CD4-positive, alpha-beta T cell treated with Interferon gamma for 1 hour (primary cell): ENCODE measurements at places on chromosomes 16 and 17.

GRCh38 chr17:40974366-40974765 lies 7.6 kb upstream of the KRT39 start:
- no peak for DNase-seq

GRCh38 chr17:13413001-13413400 lies 188.7 kb downstream of the HS3ST3A1 start:
- no peak for DNase-seq

DNA sequence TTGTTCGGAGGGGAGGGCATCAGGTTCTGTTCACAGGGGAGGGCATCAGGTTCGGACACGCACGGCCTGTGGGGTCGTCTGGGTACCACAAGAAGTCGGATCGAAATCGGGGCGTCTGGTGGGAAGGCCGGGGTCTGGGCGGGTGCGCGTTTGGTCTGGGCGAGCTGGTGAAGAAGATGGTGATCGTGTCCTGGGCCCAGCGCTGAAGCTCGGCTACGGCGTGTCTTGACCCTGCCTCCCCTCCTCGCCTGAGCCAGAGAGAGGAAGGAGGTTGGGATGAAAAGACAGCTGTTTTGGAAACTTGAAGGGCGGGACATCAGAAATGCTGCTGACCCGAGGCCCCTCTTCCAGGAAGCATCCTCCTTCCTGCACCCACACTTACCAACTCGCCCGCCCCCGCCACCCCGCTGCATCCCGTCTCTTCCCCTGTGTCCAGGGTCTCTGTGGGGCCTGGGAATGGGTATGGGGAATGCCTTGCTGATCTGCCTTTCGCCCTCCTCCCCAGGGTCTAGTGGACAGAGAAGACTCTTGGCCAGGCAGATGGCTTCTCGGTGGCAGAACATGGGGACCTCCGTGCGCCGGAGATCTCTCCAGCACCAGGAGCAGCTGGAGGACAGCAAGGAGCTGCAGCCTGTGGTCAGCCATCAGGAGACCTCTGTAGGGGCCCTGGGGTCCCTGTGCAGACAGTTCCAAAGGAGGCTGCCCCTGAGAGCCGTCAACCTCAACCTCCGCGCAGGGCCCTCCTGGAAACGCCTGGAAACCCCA lies 498 bp downstream of the PIMREG start:
- no peak for DNase-seq

DNA sequence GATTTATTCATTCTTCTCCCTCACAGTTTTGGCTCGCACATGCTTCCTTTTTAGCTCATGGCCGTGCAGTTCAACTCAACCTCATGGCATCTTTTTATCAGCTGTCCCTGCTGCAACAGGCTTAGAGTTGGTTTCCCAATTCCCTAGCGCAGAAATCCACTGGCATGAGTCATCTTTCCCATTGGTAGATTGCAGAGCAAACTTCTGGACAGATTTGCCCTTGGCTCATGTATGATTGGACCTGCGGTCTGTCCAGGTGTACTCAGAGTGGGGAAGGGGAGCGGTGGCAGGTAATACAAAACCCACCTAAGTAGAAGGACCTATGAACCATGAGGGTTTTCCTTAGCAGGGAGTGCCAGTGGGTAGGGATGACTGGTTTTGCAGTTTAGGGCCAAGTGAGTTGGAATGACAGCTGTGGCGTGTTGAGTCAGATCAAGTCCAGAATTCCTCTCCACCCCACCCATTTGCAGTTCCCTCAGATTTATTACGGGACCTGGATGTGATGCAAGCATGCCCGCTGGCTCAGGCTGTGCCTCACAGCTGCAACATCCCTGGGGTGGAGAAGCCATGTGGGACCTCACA lies 584.7 kb downstream of the WWOX start:
- no peak for DNase-seq

GRCh38 chr17:10745231-10745630 lies 15.4 kb upstream of the TMEM220 start:
- no peak for DNase-seq

- DNase-seq = no peak
These were observed 37.8 kb upstream of the ADGRG1 start for GRCh38 chr16:57590654-57591085.

DNA sequence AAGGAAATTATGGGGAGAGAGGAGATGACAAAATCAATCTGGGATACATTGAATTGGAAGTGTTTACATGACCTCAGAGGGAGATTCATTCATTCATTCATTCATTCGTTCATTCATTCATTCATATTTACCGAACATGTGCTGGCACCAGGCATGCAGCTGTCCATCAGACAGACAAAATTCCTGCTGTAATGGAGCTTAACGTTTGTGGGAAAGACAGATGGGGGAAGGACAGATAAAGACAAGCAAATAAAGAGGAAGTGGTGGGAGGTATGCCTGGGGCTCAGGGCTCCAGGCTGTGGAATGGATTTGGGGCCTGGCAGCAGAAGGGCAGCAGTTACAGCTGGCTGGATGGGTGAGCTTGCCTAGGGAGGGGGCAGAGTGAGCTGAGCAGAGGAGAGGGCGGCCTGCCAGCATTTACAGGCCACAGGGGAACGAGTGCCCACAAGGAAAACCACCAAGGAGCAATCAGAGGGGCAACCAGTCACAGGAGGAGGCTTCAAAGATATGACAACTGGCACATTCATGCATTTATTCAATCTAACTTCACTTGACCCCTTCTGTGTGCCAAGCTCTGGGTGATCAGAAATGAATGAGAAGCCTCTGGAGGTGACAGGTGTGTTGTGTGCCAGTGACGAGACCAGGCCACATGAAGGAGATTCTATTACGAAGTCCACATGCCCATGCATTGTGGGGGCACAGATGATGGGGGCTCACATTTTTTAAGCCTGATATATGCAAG lies 48.5 kb downstream of the ARHGAP27 start:
- no peak for DNase-seq

- no peak for DNase-seq
These were observed 141.7 kb upstream of the C17orf78 start for GRCh38 chr17:37234106-37234505.

DNA sequence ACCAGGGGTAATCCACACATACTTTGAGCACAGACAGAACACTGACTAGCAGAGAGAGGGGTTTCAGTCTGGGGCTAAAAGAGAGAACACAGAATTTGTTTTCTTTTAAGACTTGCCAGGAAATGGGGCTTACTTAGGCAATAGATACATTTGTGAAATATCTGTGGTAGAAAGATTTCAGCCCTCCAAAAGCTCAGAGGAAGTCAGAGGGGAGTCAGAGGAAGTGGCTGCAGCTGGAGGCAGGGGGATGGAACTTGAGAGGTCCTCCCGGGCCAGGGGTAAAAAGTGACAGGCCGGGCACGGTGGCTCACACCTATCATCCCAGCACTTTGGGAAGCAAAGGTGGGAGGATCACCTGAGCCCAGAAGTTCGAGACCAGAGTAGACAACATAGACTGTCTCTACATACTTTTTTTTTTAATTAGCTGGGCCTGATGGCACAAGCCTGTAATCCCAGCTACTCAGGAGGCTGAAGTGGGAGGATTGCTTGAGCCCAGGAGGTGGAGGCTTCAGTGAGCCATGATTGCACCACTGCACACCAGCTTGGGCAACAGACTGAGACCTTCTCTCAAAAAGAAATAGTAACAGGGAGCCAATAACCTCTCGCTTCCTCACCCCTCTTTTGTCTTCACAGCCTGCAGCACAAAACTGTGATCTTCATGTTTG lies 49.9 kb downstream of the NLRC5 start:
- DNase-seq = no peak

DNA sequence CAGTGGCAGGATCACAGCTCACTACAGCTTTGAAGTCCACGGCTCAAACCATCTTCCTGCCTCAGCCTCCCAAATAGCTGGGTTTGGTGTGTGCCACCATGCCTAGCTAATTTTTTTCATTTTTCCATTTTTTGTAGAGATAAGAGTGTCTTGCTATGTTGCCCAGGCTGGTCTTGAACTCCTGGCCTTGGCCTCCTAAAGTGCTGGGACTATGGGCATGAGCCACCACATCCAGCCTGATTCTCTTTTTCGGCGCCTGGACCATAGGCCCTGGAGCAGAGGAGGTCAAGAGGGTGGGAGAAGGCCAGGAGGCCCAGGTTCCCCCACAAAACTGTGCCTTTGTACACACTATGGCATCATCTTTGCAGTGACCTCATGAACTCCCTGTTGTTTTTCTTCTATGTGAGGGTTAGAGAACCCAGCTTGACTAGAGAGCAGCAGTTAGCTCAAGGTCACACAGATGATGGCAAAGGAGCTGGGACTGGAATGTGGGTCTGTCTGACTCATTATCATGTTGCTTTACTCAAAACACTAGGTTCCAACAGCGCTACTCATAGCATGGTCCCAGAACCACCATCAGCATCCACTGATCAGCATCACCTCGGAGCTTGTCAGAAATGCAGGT lies 16.3 kb downstream of the SCN4A start:
- DNase-seq = no peak

DNA sequence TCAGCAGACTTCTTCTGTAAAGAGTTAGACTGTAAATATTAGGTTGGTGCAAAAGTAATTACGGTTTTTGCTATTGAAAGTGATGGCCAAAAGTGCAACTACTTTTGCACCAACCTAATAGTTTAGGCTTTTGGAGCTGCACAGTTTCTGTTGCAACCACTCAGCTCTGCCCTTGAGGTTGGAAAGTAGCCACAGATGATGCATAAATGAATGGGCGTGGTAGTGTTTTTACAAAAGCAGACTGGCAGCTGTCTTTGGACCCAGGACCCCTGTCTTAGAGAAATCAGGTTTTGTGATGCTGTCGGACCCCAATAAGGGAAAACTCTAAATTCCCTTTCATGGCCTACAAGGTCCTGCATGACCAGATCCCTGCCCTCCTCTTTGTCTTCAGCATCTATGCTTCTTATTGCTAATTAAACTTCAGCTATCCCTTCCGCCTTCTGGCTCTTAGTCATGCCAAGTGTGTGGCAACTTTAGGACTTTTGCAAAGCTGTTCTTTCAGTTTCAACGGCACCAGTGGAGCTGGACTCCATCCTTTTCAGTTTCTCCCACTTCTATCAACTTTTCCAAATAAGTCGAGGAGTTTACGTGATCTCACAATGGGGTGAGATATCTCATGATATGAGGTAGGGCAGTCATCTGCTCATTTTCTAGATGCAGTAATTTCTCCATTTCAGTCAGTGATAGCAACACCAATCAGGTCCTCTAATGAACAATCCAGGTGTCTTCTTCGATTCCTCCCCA lies 232.3 kb downstream of the XYLT1 start:
- DNase-seq = no peak

DNA sequence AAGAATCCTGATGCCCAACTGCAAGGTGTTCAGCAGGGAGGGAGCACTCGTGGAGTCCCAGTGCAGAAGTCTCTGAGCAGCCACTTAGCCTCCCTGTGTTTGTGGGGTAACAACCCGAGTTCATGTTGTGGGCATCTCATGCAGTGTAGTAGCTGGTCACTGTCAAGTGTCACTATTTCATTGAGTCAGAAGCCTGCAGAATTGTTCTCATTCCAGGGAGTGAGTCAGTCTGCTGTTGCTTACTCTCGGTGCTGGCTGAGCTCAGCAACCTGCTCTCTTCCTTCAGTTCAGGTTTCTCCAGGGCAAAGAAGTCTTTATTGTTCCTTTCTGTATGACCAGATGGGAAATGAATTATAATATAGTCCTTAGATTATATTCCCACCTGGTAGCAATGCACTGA lies 24.1 kb downstream of the HMOX2 start:
- DNase-seq = no peak

- peak; percentile 26 for DNase-seq
These were observed 39.1 kb upstream of the ADGRG1 start for GRCh38 chr16:57589374-57589773.

- DNase-seq = no peak
These were observed 79.5 kb upstream of the RPL38 start for GRCh38 chr17:74123866-74124444.
